ENCODE measurements at places on chromosomes 7 and 10. TPM values are rescaled to one million over a fixed set of nuclear protein-coding genes. Genes with fewer than 3 reads are reported as not detected.

DNA sequence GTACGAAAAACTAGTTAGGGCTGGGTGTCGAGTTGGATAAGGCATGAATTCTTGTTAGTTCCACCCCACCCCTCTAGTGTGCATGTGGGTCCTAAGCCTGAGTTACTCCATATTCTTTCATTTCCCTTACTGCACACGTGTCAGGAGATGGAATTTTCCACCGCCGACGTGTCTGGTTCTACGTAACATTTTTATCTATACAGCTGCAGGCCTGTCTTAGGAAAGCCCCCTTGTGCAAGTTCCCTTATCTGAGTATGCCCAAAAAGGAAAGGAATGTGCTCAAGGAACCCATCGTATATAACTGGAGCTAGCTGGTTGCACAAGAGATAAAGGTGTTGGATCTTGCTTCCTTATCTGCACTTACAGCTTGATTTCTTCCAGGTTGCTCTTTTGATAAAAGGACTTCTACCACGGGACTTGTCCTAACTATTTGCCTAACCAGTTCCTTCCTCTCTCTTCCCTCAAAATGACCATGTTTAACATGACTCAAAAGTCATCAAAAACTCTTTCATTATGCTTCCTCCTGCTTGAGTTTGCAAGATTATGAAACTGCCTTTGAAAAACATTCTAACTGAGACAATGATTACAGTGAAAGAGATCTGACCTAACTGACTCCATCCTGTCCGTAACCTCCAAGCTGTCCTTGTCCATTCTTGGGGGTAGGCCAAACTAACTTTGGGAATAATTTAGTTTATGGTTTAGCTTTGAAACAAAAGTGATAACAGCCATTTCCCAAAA lies 181.4 kb downstream of the AKR1D1 start:
- peak; percentile 35 for DNase-seq

DNA sequence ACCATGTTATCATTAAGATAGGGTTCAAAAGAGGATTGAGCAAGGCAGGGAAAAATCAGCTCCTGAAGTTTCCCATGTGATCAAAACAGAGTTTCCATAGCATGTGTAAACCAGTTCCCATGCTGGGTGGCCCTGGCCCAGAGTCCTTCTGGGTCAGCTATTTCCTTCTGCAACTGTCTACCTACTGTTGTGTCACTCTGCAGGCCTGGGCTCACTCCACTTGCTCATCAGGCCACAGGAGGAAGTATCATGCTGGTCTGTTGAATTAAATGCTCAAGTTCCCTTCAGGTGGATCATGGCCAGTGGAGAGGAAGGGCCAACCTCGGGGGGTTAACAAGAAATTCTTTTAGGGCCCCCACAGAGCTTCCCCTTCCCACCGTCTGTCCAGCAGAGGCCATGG lies 104.7 kb downstream of the GFRA1 start:
- DNase-seq: no peak

The LHPP gene
- total RNA-seq: 3.4 TPM

GRCh38 chr10:113267619-113268562 lies 285.0 kb upstream of the HABP2 start:
- DNase-seq: no peak

The HSPB1 gene
- total RNA-seq: 159 TPM

The ANKRD2 gene
- 0.78 TPM for total RNA-seq

DNA sequence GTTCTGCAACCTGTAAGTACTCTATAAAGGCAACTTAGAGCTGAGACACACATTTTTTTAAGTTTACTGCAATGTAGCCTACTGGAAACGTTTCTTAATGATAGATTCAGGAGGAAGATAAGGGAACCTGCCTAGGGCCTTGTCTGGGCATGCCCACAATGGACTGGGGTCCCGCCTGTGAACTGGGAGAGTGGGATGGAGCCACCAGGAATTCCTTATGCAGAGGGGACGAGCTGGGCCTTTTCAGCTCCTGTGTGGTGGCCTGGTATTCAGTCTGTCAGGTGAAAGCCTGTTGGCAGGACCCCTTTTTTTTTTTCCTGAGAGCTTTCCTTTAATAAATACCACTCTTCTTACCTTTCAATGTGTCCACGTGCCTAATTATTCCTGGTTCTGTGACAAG lies 384.4 kb upstream of the ZWINT start:
- DNase-seq: no peak

DNA sequence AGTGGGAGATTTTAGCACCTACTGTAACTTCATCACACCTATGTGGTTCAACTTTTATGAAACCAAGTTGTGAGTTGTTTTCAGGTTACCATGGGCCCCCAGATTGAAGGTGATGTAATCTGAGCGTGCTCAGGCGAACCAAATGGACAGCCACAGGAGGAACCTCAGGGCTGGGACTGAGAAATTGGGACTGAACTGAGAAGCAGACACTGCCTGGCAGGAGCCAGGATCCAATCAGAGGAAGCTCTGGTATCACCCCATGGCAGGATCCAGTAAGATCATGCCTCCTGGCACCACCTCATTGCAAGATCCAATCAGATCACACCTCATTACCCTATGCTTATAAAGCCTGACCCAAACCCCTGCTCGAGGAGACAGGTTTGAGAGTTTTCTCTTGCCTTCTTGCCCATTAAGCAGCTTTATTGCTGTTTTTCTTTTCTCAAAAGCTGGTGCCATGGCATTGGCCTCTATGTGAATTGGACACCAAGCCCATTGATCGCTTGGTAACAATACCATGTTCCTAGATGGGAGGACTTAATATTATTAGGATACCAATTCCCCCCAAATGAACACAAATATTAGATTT lies 43.2 kb upstream of the GDF10 start:
- no peak for DNase-seq

The ADARB2 gene
- total RNA-seq: not detected

The GIMAP2 gene
- 41.5 TPM for total RNA-seq

- DNase-seq: no peak
Observed at GRCh38 chr7:102721-103120, 89.7 kb upstream of the FAM20C start.

DNA sequence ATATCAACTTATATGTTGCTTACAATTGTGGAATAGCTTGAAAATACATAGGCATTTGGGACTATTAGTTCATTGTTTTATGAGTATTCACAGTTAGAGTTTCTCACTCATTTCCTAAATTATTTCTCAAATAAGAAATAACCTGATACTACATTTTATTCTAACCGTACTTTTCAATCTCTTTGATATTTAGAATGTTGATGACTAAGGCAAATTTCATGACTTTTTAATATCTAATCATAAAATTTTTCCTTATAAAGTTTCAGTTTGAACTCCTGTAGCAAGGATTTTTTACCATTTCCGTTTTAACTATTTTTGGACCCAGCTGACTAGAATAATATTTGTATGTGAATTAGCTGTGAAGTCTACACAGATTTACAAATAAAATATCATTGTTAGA lies 41.3 kb upstream of the GNAI1 start:
- no peak for DNase-seq
